SJCRH30 (cell line): ENCODE measurements at places on chromosomes 7 and 10.

- peak; percentile 36 for DNase-seq
These were observed 15.1 kb upstream of the SH3PXD2A start for GRCh38 chr10:103870516-103870915.

- no peak for DNase-seq
These were observed 72.4 kb upstream of the ADGRA1 start for GRCh38 chr10:133015321-133015720.

DNA sequence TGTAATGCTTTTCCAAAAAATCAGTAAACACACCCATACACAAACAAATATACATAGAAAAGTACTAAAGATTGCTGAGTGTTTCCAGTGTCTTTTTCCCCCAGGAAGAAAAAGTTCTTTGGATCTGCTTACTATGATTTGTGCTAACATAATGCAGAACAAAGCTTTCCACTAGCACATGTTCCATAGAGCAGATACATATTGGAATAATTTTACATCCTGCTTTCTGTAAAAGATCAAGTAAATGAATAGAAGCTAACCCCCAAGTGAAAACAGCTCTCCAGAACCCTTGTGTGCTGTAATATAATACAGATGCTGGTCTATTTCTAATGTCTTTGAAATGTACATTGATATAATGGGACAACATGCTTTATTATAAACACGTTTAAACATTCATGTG is 125.5 kb downstream of the PON1 start:
- no peak for DNase-seq

DNA sequence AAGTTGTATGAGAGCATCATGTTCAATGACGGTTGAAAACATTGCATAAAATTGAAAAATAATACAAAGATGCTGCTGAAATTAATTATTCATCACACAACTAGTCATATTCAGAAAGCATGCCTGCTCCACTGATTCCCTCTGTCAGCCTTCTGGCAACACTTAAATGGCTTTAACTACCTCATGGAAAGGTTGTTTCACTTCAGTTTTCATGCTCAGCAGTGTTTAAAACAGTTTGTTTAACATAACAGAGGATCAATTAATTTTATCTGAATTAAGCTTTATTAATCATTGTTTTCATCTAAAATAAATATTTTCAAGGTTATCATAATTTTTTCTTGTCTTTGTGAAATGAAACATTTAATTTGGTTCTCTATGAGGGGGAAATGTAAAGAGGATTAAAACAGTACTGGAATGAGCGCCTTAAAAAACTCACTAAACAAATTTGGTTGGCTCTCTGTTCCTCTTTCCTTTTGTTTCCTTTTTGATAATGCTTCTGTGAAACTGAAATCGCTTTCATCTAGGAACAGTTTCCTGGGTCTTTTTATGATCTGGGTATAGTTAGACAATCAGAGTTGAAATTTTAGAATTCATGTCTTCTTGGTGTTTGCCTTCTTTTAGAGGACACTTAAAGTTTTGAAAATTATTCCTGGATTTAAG is 427.4 kb downstream of the SH2D4B start:
- DNase-seq: no peak

GRCh38 chr7:82146491-82146890 is 297.1 kb downstream of the CACNA2D1 start:
- DNase-seq: no peak

DNA sequence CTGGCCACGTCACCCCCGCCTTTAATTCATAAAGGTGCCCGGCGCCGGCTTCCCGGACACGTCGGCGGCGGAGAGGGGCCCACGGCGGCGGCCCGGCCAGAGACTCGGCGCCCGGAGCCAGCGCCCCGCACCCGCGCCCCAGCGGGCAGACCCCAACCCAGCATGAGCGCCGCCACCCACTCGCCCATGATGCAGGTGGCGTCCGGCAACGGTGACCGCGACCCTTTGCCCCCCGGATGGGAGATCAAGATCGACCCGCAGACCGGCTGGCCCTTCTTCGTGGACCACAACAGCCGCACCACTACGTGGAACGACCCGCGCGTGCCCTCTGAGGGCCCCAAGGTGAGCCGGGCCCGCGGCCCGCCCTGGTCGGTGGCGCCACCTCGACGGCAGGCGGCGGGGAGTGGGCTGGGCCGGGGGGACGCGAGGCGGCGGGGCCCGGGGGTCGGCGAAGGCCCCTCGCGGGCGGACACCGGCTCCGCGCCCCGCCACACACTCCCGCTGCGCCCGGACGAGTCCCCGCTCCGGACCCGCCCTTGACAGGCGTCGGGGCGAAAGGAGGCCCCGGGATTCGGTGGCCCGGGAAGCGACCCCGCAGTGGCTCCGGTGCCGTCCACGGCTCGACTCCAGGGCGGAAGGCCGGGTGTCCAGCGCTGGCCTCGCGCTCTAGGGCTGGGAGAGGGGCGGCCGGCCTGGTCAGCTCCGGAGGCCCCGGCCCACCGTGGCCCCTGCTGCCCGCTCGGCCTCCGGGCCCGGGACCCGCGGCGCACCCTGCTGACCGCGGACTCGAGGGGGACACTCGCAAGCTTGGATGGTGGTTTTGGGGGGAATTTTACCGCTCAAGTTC is 557 bp downstream of the BAG3 start:
- no peak for DNase-seq

- no peak for DNase-seq
These were observed 133.7 kb upstream of the CAV2 start for GRCh38 chr7:116365797-116366196.

- no peak for DNase-seq
These were observed 163.7 kb downstream of the WNT2 start for GRCh38 chr7:117158941-117159697.

DNA sequence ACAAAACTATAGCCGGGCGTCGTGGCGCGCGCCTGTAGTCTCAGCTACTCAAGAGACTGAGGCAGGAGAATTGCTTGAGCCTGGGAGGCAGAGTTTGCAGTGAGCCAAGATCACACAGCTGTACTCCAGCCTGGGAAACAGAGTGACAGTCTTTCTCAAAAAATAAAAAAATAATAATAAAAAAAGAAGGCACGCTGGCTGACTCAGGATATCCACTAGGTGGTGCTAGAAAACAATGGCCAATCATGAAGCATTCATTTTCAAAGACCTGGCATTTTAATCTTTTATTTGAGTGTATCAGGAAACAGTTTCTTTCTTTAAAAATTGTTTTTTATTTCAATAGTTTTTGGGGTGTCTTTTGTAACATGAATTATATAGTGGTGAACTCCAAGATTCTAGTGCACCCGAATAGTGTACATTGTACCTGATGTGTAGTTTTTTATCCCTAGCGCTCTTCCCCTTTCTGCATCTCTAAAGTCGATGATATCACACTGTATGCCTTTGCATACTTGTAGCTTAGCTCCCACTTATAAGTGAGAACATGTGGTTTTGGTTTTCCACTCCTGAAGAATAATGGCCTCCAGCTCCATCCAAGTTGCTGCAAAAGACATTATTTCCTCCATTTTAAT is 88.6 kb downstream of the LYZL1 start:
- no peak for DNase-seq

GRCh38 chr7:12210179-12211053 is 678 bp upstream of the TMEM106B start:
- DNase-seq: no peak

DNA sequence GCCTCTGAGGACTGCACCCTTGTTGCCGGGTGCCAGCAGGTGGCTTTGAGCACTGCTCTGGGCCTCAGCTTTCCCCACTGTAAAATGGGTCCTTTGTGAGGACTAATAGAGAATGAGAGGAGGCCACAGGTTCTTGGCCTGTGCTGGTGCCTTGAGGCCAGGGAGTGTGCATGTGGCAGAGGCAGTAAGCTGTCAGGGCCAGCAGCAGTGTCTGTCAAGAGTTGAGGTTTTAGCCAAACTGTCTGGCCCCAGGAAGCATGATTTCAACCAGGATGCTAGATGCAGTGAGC is 13.5 kb downstream of the NACAD start:
- DNase-seq: no peak

GRCh38 chr7:22645418-22646181 is 81.4 kb upstream of the IL6 start:
- DNase-seq: no peak

DNA sequence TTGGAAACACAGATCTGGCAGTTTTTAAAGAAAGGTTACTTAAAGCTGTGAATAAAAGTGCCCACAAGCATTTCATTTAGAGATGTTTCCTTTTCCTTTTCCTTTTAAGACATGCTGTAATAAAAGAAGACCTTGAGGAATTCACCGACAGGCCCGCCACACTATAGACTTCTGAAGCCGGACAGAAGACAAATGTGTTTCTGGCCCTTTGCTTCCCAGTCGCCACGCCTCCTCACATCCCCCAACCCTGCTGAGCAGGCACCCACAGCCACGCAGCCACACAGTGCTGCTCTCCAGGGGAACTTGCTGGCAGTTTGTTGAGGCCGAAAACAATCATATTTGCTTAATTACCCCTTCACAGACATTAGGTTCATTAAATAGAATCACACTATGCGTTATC is 83.4 kb downstream of the SLC25A13 start:
- no peak for DNase-seq

- DNase-seq: peak; percentile 71
These were observed 91.1 kb downstream of the AHCYL2 start for GRCh38 chr7:129315960-129316359.

GRCh38 chr10:94194256-94194655 is 168.5 kb downstream of the NOC3L start:
- peak; percentile 25 for DNase-seq

DNA sequence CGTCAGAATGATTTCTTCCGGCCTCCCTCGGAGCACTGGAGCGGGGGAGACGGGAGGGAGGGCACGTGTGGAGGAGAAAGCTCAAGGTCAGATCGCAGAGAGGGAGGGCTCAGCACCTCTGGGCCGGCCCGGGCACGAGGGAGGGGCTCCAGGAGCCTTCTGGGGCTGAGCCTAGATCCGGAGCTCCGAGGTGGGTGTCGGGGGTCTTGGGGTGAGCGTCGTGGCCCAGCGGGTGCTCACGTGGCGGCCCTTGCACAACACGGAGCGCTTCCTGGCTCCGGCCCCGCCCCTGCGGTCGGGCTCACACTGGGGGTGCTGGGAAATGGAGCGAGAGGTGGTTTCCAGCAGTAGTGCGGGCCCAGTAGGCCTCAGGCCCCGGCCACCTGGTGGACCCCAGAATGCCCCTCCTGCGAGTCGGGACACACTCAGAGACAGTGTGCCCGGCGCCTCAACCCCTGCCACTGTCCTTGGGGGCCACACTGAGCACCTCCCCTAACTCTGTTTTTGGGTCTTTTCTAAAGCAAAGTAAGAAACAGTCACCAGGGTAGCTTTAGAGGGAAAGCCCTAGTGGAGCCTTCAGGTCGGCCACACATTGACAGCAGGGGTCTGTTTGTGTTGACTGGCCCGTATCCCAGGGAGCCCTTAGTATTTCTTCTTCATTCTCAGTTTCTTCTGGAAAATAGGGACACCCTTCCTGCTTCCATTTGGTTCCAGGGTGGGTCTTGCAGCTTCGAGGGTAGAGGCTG is 798 bp downstream of the PPIF start:
- peak; percentile 66 for DNase-seq

DNA sequence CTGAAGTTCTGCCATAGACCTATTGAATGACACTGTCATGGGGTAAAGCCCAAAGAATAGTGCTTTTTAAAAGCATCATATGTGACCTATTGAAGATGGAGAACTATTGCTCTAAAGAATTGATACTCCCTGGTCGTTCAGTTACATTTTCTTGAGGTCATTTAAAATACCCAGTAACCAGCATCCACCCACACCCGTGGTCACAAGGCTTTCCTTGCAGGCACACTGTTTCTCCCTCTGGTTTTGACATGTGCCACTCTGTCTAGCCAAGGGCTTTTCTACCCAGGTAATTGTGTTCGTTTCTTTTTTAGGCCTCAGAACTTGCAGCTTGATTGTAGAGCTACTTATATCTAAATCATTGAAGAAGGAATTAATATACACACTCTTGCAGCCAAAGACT is 68.3 kb upstream of the LYZL2 start:
- DNase-seq: no peak

GRCh38 chr7:3738964-3739363 is 437.9 kb downstream of the SDK1 start:
- no peak for DNase-seq

GRCh38 chr7:131112431-131112830 is 215.2 kb upstream of the MKLN1 start:
- DNase-seq: no peak

DNA sequence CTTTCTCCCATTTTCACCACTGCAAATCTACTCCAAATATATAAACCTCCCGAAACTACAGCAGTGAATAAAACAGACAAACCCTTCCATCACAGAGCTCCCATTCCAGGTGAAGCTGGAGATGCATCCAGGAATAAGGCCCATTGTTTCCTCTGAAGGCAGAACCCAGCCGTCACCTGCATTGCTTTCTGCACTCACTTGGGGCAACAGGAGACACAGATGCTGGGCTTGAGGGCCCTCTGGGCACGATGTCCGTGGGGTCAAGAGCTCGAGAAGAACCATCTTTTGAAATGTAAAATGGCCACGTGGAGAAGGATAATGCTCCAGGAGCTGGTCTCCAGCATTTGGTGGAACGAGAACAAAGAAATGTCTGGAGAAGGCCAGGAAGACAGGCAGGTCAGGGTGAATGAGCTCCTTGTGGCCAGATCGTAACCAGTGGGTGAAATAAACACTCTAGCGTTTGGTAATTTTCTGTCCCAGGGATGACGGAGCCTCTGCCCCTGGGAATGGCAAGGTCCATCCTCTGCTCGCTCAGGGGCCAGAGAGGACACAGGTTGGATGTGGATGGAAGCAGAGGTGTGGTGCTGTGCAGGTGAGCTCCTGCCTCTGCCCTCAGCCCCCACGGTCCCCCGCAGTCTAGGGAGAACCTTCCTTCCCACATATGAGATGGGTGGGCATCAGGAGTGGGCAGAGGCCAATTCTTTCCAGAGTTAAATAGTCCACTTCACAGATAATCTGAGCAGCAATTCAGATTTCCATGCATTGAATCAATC is 556.1 kb downstream of the DNAJB6 start:
- no peak for DNase-seq

- no peak for DNase-seq
These were observed 330.0 kb upstream of the CDC14C start for GRCh38 chr7:48594349-48594748.

- DNase-seq: no peak
These were observed 3.3 kb upstream of the ABLIM1 start for GRCh38 chr10:114661212-114661880.

DNA sequence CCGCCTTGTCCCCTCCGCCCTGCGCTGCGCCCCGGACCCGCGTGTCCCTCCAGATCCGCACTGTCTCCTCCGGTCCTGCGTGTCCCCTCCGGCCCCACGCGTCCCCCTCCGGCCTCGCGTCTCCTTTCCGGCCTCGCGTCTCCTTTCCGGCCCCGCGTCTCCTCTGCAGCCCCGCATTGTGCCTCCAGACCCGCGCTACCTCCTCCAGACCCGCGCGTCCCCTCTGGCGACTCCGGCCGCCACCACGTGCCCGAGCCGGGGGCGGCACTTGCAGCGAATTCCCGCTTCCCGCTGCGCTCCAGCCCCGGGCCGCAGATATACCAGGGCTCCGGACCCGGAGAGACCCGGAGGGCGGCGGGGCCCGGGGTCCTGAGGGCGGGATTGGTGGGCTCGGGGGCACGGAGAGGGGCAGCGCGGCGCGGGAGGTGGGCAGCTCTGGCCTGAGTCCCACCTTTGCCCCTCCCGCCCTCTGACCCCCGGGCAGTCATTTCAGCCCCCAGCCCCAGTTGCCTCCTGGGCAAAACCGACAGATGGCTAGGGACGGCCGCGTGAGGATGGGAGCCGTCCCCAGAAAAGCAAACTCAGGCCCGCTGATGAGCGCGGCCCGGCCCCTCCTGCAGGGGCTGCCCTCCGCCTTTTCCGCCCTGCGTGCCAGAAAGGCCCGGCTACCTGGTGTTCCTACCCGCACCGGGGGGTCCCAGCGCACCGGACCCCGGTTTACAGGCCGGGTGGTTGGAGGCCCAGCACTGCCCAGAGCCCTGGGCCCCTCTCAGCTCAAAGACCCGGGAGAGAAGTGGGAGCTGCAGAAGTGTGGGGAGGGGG is 56.5 kb downstream of the RBM17 start:
- DNase-seq: no peak
